ENCODE measurements at places on chromosomes 11 and 22. TPM values are rescaled to one million over a fixed set of nuclear protein-coding genes. Genes with fewer than 3 reads are reported as not detected.
A peak's percentile ranks its signal among the peaks of the same experiment; 100 is the strongest.

ACTN3 gene
- not detected for total RNA-seq

ARVCF gene
- total RNA-seq = 31.1 TPM

NAALAD2 gene
- 0.99 TPM for total RNA-seq

OR4C16 gene
- not detected for total RNA-seq

PATE4 gene
- total RNA-seq = not detected

NXPE2 gene
- total RNA-seq = 0.50 TPM

PTGDR2 gene
- 2.9 TPM for total RNA-seq

MIAT gene
- 1.2 TPM for total RNA-seq

GRCh38 chr11:14768526-14769188 is 123.4 kb downstream of the CYP2R1 start:
- no peak overlapping the region for H3K4me3 ChIP-seq
- H3K4me1 ChIP-seq = no peaks in the 10 kb centered on the region
- no peak for DNase-seq
- H3K27me3 ChIP-seq = no peaks in the 10 kb centered on the region
- H3K27ac ChIP-seq = no peak overlapping the region

DNA sequence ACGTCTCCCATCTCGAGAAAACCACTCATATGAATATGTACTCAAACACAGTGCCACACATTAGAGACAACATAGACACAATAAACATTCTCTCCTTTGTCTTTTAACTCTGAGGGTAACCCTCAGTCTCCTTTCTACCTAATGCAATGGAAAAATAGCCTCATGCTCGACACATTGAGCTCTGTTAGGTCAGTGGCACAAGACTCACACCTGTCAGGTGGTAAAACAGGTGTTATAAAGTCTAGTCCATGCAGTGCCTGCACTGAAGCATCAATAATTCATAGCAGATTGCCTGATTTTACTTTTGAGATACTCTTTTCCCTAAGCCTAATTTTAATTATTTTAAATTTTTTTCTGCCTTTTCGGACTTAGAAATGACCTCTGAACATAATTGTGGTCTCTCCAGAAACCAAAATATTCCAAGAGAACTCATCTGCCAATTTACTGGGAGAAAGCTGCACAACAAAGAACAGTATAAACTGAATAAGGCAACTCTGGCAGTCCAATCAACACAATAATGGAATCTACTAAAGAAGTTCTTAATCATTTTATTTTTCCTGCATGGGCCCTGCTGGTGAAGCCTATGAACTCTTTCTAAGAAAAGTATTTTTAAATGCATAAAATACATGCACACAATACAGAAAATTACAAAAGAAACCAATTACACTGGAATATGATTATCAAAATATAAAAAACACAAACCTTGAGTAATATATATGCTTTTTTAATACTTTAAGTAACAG is 9.9 kb downstream of the RDX start:
- H3K4me1 ChIP-seq = peaks cover 52% of the 10 kb centered on the region
- no peak overlapping the region for H3K27ac ChIP-seq

GRCh38 chr22:48580481-48580970 is 1247.1 kb downstream of the BRD1 start:
- peaks cover 14% of the 10 kb centered on the region for H3K4me1 ChIP-seq
- no peak overlapping the region for H3K27ac ChIP-seq
- H3K36me3 ChIP-seq = no peaks in the 10 kb centered on the region
- no peak for DNase-seq

DNA sequence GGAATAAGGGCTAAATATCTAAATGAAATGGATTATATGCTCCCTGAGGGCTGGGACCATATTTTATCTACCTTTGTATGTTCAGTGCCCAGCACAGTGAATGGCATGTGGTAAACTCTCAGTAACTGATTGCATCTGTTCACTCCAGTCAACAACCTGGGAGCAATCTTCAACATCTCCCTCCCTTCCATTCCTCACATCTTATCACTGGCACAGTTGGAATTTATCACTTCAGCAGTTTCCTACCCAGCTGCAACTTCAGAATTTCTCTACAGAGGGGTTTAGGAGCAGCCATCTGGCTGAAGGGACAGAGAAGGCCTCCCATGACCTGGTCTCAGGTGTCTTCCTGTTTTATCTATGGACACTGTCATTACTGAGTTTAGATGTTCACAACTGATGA is 9.8 kb upstream of the SIK2 start:
- no peaks in the 10 kb centered on the region for H3K27me3 ChIP-seq
- no peaks in the 10 kb centered on the region for H3K36me3 ChIP-seq
- H3K4me3 ChIP-seq = no peak overlapping the region

DNA sequence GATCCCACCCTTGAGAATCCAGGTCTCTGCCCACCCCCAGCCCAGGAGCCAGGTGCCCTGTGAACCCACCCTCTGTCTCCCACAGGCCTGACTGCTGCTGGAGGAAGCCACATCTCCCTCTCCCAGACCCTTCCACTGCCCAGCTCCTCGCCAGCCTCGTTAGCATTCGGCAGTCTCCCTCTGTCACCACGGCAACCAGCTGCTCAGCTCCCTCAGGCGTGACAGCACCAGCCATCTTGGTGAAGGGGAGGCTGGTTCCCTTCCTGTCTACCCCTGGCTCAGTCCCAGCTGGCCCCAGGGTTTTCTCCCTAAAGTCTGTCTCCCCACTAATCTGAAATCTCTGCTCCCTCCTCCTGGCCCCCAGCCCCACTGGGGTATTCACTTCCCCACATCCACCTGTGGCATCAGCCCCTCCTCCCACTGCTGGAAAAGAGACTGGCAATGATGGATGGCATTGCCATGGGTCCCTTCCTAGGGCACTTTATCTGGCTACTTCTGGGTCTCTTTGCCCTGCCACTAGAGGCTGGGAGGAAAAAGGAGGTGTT is 28.1 kb downstream of the NRXN2 start:
- H3K27me3 ChIP-seq = no peaks in the 10 kb centered on the region
- H3K36me3 ChIP-seq = no peaks in the 10 kb centered on the region
- H3K4me3 ChIP-seq = no peak overlapping the region
- H3K4me1 ChIP-seq = peaks cover 6% of the 10 kb centered on the region
- no peak overlapping the region for H3K27ac ChIP-seq
- DNase-seq = no peak

DNA sequence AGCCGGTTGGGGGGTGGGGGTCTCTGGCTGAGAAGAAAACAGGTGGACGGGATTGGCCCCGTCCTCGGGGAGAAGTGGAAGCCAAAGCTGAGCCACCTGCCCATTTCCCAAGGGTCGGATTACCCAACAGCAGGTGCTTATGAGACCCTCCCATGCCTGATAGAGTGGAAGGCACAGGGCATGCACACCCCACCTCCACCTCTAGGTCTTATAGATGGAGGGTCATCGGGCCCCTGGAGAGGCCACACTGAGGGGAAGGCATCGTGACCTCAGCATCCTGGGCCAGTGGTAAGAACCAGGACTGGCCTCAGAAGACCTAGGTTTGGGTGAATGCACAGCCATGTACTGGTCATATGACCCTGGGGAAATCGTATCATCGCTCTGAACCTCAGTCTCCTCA is 85.9 kb downstream of the BUD13 start:
- H3K4me3 ChIP-seq = no peak overlapping the region
- H3K4me1 ChIP-seq = no peaks in the 10 kb centered on the region
- no peak overlapping the region for H3K27ac ChIP-seq
- H3K27me3 ChIP-seq = no peaks in the 10 kb centered on the region
- no peaks in the 10 kb centered on the region for H3K36me3 ChIP-seq
- DNase-seq = no peak

- no peak overlapping the region for H3K27ac ChIP-seq
- no peaks in the 10 kb centered on the region for H3K4me1 ChIP-seq
- no peaks in the 10 kb centered on the region for H3K27me3 ChIP-seq
- H3K36me3 ChIP-seq = no peaks in the 10 kb centered on the region
- DNase-seq = no peak
These were observed 6.4 kb downstream of the MS4A15 start for GRCh38 chr11:60762851-60763691.

DNA sequence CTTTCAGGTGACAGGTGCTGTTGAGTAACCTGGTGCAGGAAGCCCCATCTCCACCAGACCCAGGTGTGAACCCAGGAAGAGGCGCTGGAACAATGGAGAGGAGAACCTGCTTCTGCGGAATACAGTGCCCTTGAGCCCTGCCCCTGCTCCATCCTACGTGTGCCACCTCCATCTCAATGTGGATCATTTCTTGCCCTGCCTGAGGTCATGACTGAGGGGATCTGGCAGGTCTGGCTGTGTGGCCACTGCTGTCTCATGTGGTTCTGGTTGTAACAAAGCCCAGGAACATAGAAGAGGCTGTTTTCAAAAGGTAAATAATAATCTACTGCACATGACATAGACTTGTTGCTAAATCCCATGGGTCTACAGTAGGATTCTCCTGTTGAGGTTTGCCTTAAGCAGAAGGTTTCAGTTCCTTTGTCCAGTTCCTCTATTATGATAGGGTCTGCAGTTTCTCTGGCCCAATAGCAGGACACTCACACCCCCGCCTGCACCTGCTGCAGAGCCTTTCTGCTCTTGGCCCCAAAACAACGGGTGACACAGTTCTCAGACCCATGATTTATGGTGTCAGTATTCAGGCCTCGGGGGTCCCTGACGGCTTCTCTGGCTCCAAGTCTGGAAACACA is 113.5 kb upstream of the IGLL5 start:
- no peak overlapping the region for H3K27ac ChIP-seq
- no peak overlapping the region for H3K4me3 ChIP-seq
- H3K36me3 ChIP-seq = no peaks in the 10 kb centered on the region
- H3K4me1 ChIP-seq = no peaks in the 10 kb centered on the region
- DNase-seq = no peak

- no peak for DNase-seq
- no peaks in the 10 kb centered on the region for H3K36me3 ChIP-seq
- no peaks in the 10 kb centered on the region for H3K4me1 ChIP-seq
- H3K27me3 ChIP-seq = no peaks in the 10 kb centered on the region
These were observed 12.3 kb downstream of the PDGFD start for GRCh38 chr11:104151404-104152204.

GRCh38 chr11:110704210-110704864 is 7.9 kb downstream of the ARHGAP20 start:
- H3K4me1 ChIP-seq = peaks cover 1% of the 10 kb centered on the region
- H3K27ac ChIP-seq = no peak overlapping the region
- DNase-seq = no peak
- no peaks in the 10 kb centered on the region for H3K36me3 ChIP-seq

GRCh38 chr11:102608699-102609098 is 16.4 kb downstream of the MMP20 start:
- H3K4me1 ChIP-seq = no peaks in the 10 kb centered on the region
- no peak overlapping the region for H3K4me3 ChIP-seq
- H3K36me3 ChIP-seq = no peaks in the 10 kb centered on the region
- no peaks in the 10 kb centered on the region for H3K27me3 ChIP-seq
- no peak for DNase-seq
- H3K27ac ChIP-seq = no peak overlapping the region

DNA sequence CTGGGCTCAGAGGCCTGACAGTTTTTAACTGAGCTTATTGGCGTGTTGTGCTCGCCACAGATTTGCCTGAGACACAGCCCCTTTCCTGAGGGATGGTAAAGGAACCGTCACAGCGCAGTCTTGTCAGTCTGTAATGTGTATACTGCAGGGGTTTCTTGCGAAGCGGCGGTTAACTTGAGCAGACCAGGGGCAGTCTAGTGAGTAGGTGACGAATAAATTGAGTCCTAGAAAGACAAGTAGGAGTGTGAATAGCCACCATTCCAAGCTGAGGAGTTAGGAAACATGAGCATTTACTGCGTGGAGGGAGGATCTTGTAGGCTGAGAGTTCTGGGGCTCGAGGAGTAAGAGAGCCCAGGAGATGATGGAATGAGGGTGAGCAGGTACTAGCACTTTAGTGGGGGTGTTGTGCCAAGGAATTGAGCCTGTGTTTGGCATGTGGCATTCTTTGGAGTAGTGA is 1.4 kb downstream of the MED15 start:
- H3K27ac ChIP-seq = peak overlapping the region; percentile 95
- H3K4me1 ChIP-seq = peaks cover 52% of the 10 kb centered on the region
- H3K4me3 ChIP-seq = peak overlapping the region; percentile 73
- H3K36me3 ChIP-seq = no peaks in the 10 kb centered on the region

GRCh38 chr11:97893612-97894011 is 1127.1 kb upstream of the CNTN5 start:
- no peaks in the 10 kb centered on the region for H3K27me3 ChIP-seq
- H3K36me3 ChIP-seq = no peaks in the 10 kb centered on the region
- H3K27ac ChIP-seq = no peak overlapping the region
- no peaks in the 10 kb centered on the region for H3K4me1 ChIP-seq
- no peak overlapping the region for H3K4me3 ChIP-seq
- no peak for DNase-seq

GRCh38 chr11:119989159-119989821 is 148.6 kb downstream of the TRIM29 start:
- H3K4me3 ChIP-seq = no peak overlapping the region
- H3K27ac ChIP-seq = no peak overlapping the region
- no peaks in the 10 kb centered on the region for H3K36me3 ChIP-seq

DNA sequence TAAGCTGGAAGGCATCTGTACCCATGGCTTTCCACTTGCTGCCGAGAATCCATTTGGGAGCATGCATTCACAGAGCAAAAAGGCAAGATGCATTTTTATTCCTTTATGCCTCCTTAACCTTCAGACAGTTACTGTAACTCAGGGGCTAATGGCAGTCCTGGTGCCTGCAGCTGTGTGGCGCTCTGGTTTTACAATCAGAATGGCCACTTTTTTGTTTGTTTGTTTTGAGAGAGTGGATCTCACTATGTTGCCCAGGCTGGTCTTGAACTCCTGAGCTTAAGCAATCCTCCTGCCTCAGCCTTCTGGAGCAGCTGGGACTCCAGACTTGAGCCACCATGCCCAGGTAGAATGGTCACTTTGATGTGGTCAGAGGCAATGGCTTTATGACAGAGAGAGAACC is 101.8 kb downstream of the NAV2 start:
- no peak overlapping the region for H3K27ac ChIP-seq
- no peaks in the 10 kb centered on the region for H3K36me3 ChIP-seq

- H3K27ac ChIP-seq = no peak overlapping the region
- peak; percentile 66 for DNase-seq
- no peak overlapping the region for H3K4me3 ChIP-seq
- H3K36me3 ChIP-seq = no peaks in the 10 kb centered on the region
- H3K4me1 ChIP-seq = peaks cover 28% of the 10 kb centered on the region
- H3K27me3 ChIP-seq = peaks cover 4% of the 10 kb centered on the region
These were observed 36.3 kb downstream of the SLC5A1 start for GRCh38 chr22:32079130-32080089.

DNA sequence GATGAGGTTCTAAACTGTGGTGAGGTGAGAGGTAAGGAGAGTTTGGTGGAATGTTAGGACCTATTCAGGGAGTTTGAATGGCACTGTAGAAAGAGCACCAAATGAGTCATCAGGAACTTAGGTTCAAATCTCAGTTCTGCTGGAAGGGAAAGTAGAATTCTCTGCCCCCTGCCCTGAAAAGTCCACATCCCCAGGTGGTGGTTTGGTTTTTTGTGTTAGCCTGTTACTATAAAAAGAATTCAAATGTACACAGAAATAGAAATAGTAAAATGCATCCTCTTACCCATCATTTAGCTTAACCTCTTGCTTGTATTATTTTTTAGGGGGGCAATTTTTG is 20.2 kb downstream of the PPFIBP2 start:
- H3K27me3 ChIP-seq = no peaks in the 10 kb centered on the region
- H3K4me3 ChIP-seq = no peak overlapping the region
- H3K36me3 ChIP-seq = no peaks in the 10 kb centered on the region

DNA sequence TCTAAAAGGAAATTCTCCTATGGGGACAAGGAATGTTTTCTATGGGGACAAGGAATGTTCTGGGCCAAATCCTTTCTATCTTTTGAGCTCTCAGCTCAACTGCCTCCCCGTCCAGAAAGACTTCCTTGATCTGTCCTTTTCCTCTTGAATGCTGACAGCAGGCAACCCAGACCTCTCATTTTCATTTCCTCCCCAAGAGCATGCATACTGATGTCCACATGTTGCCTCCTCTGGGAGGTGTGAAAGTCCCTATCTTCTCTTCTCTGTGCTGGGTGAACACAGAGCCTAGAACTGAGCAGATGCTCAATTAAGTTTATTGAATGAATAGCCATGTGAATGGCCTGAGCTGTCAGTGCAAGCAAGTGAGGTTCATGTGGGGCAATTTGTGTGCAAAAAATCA is 331.9 kb upstream of the NARS2 start:
- H3K27ac ChIP-seq = no peak overlapping the region
- no peaks in the 10 kb centered on the region for H3K36me3 ChIP-seq
- DNase-seq = no peak
- H3K27me3 ChIP-seq = no peaks in the 10 kb centered on the region
